Naive thymus-derived CD8-positive, alpha-beta T cell (primary cell): ENCODE measurements at places on chromosomes 1 and 21.

GRCh38 chr1:232915212-232915611, 35.2 kb upstream of the NTPCR start:
- DNase-seq: no peak

DNA sequence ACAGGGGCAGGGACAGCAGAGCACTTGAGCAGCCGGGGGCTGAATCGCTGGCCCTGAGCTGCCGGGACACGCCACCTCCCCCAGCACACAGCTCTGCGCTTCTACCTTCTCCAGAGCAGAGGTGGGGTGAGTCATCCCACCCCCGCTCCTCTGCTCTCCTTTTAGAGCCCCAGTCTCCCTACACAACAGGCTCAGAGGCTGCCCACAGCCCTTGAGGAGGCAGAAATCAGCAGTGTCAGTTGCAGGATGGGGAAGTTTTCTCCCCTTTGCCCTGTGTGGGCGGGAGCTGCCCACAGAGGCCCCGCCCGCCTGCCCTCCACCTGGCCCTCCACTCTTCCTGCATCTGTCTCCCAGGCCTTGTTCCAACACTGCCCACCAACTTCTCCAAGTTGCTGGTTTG, 94.6 kb downstream of the STUM start:
- DNase-seq: peak; percentile 47

DNA sequence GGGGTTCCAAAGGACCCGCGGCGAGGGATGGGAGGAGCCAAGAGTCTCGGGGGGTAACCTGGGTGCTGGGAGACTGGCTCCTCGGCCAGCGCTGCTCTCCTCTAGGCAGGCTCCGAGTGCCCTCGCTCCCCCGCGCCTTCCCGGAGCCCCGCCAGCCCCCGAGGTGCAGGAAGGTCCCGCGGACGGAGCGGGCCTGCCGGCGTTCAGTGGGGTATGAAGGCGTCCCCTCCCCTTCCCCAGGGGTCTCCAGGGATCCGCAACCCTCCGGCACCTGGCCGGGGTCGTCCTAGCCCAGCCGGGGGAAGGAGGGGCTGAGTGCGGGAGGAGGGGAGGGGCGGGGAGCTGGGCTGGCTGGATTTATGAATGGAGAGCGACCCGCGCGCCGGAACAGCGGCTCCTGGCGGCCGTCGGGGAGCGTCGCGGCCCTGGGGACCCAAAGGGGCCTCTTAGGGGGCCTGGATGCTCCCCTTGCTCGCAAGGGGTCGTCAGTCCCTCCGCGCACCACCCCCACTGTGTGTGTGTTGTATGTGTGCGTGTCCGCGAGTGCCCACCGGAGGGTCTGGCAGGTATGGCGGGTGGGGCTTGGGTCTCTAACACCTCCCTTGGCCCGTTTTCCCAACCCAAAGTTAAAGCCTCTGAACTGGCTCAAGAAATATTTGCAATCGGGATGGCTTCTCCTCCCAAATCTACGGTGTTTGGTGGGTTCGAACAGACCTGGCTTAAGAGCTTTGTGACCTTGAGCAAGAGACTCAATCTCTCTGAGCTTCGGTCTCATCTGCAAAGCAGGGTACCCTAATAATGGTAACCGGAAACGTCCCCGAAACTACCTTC, 642 bp downstream of the HCRTR1 start:
- DNase-seq: peak; percentile 45

GRCh38 chr1:209689477-209689876, 14.3 kb downstream of the G0S2 start:
- no peak for DNase-seq

GRCh38 chr21:27024301-27024700, 57.4 kb upstream of the ADAMTS5 start:
- no peak for DNase-seq

- no peak for DNase-seq
These were observed 72.9 kb upstream of the PPP2R5A start for GRCh38 chr1:212212343-212212742.

- no peak for DNase-seq
These were observed 13.6 kb downstream of the ADIPOR1 start for GRCh38 chr1:202944438-202944921.

DNA sequence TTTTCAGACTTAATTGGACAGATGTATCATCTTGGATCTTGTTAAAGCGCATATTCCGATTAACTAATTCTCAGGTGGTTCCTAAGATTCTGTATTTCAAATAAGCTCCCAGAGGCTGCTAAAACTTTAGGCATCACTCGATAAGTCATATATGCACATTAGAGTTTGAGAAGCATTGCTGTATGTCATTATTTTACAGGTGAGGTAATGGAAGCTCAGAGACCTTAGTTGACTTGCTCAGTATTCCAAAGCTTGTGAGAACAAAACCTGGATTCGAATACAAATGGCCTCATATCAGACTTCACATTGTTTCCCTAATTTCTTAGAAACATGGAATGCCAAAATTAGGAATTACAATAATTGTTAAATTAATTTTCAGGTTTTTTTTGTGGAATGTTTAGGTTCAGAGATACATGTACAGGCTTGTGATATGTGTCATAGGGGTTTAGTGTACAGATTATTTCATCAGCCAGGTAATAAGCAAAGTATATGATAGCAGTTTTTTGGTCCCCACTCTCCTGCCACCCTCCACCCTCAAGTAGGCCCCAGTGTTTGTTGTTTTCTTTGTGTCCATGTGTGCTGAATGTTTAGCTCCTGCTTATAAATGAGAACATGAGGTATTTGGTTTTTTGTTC, 96.8 kb downstream of the XPR1 start:
- DNase-seq: no peak

GRCh38 chr1:74731399-74732052, 1.3 kb downstream of the CRYZ start:
- DNase-seq: no peak

DNA sequence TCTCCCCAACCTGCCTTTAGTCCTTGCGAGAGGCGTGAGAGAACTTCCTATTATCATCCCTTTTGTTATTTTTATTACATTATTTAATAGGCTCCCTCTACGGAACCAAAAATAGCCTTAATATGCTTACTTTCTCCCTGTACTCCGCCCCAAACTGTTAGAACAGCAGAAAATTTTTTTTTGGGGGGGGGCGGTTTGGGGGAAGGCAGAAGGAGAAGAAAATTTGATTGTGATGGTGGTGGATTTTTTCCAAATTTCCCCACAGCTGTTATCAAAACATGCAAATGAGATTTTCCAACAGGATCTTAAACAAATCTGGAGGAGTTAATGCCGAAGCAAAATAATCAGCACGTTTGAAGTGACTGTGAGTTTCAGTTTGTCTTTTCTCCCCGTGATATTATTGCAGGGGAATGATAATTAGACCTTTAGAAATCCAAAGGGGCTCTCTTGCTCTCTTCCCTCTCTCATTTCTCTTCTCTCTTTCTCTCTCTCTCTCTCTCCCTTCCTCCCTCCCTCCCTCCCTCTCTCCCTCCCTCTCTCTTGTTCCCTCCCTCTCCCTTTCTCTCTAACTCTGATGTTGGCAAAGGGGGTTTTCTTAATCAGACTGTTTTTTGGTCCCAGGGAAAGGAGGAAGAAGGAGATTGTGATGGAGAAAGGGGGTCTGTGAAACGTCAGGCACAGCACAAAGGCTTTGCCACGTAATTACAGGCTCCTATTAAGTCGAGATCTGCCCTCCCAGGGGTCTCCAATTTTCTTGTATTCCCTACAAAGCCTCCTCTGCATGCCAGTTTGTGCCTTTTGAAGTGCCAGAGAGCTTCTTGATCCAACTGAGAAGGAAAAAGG, 1.1 kb upstream of the PRRX1 start:
- DNase-seq: no peak

DNA sequence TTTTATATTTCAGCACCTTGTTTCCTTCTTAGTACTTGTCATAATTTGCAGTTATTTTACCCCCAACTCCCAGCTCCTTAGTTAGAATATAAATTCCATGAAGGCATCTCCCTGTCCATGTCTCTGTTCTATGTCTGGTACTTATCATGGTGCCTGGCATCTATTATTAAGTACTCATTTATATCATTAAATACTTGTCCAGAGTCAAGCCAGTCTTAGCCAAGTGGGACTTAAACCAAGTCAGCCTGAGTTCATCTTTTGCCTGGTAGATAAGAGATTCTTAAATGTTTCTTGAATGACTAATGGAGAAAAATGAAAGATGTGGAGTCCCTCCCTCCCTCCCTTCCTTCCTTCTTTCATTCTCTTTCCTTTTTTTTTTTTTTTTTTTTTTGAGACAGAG, 9.4 kb downstream of the SLC25A44 start:
- DNase-seq: no peak

GRCh38 chr21:17495680-17496079, 17.2 kb upstream of the CXADR start:
- DNase-seq: no peak

DNA sequence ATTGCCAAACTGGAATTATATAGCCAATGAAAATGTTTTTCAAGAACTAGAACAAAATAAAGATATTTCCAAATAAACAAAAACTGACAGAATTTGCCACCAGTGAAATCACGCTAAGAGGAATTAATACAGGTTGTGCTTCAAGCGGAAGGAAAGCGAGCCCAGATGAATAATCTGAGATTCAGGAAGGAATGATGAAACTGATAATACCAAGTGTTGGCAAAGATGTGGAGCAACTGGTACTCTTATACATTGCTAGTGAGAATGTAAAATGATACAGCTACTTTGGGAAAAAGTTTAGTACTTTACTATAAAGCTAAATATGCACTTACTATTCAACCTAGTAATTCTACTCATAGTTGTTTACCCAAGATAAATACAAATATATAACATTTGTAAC, 30.8 kb upstream of the GUCA2B start:
- DNase-seq: no peak

DNA sequence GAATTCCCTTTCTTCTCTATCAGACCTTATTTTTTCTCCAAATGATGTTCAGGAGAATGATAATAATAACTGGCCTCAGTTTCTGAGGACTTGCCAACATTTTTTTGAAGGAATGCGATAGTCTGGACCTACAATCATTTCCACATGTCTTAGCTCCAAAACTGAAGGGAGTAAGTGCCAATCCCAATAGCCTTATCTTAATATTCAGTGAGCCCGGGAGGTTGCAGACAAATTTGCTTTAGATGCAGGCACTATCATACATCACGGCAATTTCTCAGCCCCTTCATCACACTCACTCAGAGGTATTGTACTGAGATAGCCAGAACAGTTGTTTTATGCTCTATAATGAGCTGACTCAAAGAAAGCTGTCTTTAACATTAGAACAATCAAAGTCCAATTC, 796.9 kb downstream of the ADGRL2 start:
- no peak for DNase-seq

GRCh38 chr1:33736496-33736895, 127.4 kb upstream of the HMGB4 start:
- DNase-seq: no peak

GRCh38 chr1:66278260-66279021, 255.5 kb upstream of the SGIP1 start:
- no peak for DNase-seq
